ENCODE measurements at places on chromosomes 16 and 17. TPM values are rescaled to one million over a fixed set of nuclear protein-coding genes. Genes with fewer than 3 reads are reported as not detected.

DNA sequence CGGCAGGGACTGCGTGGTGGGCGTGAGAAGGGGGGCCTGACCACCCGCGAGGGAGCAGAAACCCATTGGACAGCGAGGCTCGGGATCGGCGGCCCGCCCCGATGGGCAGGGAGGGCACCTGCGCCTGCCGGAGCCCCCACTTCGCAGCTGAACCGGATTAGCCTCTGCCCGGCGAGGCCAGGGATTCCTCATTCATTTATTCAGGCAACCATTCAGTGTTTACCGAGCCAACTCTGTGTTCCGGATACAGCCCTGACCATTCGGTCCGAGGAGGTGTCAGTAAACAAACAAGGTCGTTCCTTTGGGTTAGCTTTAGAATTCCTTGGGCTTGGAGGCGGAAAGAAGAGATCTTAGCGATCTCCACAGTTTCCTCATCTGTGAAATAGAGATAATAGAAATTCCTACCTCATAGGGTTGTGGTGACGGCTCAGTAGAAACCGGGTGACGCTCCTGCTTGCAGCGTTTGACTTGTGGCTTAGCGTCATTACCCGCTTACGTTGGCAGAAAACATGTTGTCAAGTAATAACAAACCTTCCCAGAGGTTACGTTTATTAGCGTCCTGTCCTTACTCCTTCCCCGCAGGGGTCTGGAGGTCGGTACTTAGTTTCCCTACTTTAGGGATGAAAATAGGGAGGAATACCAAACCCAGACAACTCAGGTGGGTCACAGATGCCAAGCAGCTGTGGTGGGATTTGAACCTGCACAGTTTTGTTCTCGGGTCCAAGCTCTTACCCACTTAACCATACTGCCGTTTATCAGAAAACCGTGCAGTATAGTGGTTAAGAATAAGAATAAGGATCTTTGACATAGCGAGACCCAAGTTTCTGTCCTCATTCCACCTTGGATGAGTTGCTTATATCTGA, 893 bp downstream of the POLR3E start:
- no peaks in the 10 kb centered on the region for H3K27me3 ChIP-seq
- peak overlapping the region; percentile 90 for H3K4me3 ChIP-seq
- H3K36me3 ChIP-seq, result peaks cover 32% of the 10 kb centered on the region

Gene MT1H
- total RNA-seq, result 7.4 TPM

GRCh38 chr16:28586466-28586865, 10.4 kb downstream of the SULT1A2 start:
- peaks cover 19% of the 10 kb centered on the region for H3K36me3 ChIP-seq
- H3K4me3 ChIP-seq, result no peak overlapping the region
- DNase-seq, result no peak
- no peaks in the 10 kb centered on the region for H3K4me1 ChIP-seq
- no peaks in the 10 kb centered on the region for H3K27me3 ChIP-seq

Gene TMEM106A
- total RNA-seq, result 7.1 TPM

DNA sequence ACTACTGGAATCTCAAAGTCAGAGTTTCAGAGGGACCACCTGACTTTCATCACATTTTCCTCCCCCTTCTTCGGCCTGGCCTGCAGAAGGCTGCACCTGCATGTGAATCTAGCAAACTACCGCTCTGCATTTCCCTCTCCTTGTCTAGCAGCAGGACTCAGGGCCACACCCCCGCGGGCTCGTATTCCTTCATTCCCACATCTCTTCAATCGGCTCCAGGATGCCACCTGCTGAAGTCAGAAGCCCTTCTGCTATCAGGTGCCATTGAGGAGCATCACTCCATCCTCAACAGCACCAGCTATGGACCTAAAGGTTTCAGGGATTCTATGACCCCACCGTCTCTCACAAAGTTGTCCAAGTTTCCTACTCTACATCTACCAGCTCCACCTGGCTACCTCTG, 169.5 kb downstream of the VPS53 start:
- H3K36me3 ChIP-seq, result peaks cover 8% of the 10 kb centered on the region
- no peak overlapping the region for H3K4me3 ChIP-seq
- H3K27me3 ChIP-seq, result no peaks in the 10 kb centered on the region
- DNase-seq, result no peak
- H3K27ac ChIP-seq, result no peak overlapping the region

Gene RHOT1
- total RNA-seq, result 23.0 TPM

Gene NPTX1
- total RNA-seq, result 10.4 TPM

Gene CMTM2
- total RNA-seq, result not detected

GRCh38 chr16:14344292-14344691, 273.2 kb downstream of the MRTFB start:
- H3K27me3 ChIP-seq, result no peaks in the 10 kb centered on the region
- H3K4me1 ChIP-seq, result no peaks in the 10 kb centered on the region
- H3K27ac ChIP-seq, result no peak overlapping the region
- no peak for DNase-seq

Gene SPECC1
- 13.7 TPM for total RNA-seq

Measured in activated naive CD4-positive, alpha-beta T cell treated with anti-CD3 and anti-CD28 coated beads for 36 hours (primary cell).